ENCODE measurements at places on chromosomes 2 and 18.

DNA sequence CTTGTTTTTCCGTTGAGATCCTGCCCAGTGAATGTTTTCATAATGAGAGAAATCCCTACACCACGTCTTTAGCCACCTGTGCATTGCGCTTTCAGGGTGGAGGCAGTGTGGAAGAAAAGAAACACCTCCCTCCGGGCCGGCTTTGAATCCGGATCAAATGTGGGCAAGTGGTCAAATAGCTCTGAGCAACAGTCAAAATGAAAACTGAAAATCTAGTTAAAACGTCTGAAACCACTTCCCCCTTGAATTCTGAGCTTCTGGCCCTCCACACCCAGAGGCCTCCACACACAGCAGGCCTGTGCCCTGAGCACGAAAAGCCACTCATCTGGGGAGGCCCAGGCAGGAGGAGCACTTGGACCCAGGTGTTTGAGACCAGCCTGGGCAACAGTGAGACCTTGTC lies 263.6 kb upstream of the SALL3 start:
- DNase-seq = no peak

- DNase-seq = no peak
Measured at GRCh38 chr2:225640550-225640949, 241.0 kb downstream of the NYAP2 start.

- DNase-seq = no peak
Measured at GRCh38 chr2:152646264-152646663, 71.0 kb downstream of the PRPF40A start.

- no peak for DNase-seq
Measured at GRCh38 chr2:199903111-199903510, 8.0 kb upstream of the C2orf69 start.

DNA sequence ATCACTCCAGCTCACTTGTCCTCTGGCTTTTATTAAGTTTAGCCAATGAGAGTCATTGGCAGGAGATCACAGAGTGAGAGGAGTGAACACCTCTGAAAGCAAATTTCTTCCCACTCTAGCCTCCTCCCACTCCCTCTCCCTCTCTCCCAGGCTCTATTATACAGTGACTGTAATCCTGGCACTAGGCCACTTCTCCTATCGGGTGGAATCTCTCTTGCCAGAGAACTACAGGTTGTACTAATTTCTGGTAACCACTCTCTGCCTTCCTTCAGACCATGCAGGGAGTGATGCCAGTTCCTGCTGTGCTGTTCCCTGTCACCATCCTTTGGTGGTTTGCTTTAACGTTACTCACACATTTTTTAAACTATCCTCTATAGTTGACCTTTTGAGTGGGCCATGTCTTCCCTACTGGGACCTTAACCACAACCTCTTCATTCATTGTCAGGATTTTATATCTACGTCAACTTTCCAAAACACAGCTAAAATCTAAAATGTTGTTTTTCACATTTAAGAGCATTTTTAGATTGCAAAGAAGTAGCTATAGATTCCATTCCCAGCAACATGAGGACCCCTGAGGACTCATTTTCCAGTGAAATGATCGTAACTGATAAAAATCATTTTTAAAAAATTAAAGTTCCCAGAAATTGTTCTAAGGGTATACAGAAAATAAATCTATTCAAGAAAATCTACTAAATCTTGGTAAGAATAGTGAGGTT lies 217.1 kb downstream of the MREG start:
- DNase-seq = no peak

DNA sequence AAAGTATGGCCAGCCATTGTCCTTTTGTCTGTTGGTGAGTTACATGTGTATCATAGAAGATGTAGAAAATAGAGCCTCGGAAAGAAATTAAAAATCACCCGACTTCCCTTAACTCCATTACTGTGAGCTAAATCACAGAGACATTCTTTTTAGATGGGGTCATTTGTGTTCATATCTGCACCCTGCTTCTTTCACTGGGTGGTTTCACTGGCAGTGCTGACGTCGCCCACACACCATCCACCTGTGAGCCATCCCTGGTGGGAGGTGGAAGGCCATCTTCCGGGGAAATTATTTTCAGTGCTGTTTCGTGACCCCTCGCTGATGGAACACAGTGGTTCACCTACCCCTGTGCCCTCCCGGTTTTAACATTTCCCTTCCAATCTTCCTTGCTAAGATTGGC lies 21.2 kb downstream of the SH3BP4 start:
- DNase-seq = no peak

DNA sequence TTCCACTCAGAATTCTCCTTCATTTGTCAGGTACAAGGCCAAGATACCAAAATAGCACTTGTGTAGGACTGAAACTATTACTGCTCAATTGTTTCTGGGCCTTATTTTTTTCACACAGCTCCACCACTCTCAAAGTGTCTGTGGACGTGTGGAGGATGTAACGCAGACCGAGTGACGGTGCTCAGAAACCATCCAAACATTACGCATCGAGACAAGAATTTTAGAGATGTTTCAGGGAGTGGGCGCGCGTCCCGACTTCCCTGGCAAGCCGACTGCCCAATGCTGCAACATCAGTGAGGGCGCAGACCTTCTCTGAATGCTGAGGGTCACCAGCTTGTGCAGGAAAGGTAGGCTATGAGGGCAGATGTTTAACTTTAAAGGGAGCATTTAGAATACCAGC lies 108.4 kb downstream of the GATA6 start:
- no peak for DNase-seq

DNA sequence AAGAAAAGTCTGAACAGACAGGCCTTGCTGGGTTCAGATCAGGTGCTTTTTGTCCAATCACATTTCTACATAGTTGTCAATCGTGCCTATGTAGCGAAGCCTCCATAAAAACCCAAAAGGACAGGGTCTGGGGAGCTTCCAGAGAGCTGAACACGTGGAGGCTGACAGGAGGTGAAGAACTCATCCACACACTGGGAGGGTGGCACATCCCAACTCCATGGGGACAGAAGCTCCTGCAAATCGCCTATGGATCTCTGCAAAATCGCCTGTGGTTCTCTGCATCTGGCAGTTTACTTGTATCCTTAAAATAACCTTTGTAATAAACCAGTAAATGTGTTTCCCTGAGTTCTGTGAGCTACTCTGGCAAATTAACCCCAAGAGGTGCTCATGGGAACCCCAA lies 12.4 kb downstream of the ALPK2 start:
- no peak for DNase-seq

- no peak for DNase-seq
Measured at GRCh38 chr2:122795763-122796162, 1040.3 kb downstream of the TSN start.

- no peak for DNase-seq
Measured at GRCh38 chr2:85714841-85715240, 20.7 kb downstream of the GNLY start.

GRCh38 chr2:205169464-205169863 lies 512.8 kb upstream of the NRP2 start:
- no peak for DNase-seq

DNA sequence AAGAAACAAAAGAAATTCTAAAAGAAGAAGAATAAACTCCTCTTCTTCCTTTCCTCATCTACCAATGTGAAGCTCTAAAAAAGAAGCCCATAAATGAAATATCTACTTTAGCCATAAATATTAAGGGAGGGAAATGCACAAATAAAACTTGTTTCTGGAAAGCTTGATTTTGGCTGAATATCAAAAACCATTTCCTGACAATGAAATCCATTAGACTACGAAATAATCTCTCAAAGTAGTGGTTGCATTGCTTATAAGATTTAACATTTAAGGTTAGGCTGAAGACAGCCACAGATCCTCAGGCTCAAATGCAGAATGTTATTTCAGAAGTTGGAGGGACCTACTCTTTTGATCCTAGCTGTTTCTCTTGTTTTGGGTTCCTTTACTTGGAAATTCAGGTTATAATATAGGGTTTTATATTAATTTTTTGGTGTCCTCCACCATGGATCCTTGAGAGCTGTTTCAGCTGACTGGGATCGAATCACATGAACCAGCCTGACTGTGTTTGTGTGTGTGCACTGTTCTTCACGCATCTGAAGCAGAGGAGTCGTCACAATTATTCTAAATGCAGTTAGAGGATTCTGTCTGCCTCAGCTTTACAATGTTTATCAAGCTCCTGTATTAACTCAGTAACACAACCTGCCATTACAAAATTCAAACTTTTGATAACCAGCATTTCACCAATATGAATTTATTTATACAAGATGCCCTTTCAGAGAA lies 474.8 kb downstream of the ARHGAP15 start:
- DNase-seq = no peak

- no peak for DNase-seq
Measured at GRCh38 chr2:232265329-232265728, 113.2 kb upstream of the ALPP start.

- no peak for DNase-seq
Measured at GRCh38 chr2:181723731-181724130, 43.4 kb upstream of the NEUROD1 start.

GRCh38 chr2:203750346-203751068 lies 44.1 kb downstream of the CD28 start:
- DNase-seq = no peak

DNA sequence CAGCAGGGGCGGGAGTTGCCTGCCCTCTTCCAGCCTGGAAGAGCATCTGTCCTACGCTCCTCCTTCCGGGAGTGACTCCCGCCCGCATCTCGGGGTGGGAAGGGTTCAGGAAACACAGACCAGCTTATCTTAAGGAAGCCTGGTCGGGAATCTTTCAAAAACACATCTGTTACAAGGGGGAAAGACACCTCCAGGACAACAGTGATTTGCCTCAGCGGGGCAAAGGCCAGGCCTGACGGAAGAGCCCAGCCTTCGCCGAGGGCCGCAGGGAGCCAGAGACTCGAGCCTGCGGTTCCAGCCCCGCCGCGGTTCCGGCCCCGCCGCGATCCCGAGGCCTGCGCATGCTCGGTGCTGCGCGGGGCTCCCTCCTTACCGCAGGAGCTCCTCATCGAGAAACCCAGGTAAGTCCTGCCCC lies 38.1 kb upstream of the TGIF1 start:
- no peak for DNase-seq

DNA sequence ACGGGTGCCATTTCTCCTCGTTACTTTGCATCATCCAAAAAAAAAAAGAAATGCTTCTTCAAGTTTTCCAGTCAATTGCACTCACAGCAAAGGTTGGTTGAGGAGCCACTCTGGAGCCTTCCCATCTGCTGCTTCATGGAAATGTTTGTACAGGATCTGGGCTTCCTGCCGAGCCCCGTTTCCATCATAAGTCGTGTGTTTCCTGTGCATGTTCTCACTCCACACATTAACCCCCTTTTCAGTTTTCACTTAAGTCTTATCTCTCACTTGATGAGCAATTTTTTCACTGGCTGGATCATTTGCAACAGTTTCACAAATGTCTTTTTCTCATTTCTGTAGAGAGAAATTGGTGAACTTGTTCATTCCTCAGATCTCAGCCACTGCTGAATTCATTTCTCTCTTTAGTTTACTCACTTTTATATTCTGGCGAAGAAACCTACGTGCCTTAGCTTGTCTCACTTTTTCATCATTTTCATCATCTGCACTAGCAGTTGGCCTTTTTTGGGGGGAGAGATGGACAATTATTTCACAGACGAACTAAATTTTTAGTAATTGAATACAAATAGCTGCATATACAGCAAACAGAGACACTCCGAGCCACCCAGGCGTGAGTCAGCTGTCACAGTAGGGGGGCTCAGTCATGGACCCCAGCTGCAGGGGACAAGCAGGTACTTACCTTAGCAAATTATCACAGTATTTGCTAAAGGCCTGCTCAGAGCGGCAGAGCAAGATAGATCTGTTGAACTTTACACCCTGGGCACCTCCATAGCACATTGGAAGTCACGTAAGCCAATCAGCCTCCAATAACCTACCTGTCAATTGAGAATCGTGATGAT lies 750.8 kb upstream of the ID2 start:
- DNase-seq = no peak

GRCh38 chr2:67845621-67846369 lies 217.0 kb downstream of the C1D start:
- DNase-seq = no peak

DNA sequence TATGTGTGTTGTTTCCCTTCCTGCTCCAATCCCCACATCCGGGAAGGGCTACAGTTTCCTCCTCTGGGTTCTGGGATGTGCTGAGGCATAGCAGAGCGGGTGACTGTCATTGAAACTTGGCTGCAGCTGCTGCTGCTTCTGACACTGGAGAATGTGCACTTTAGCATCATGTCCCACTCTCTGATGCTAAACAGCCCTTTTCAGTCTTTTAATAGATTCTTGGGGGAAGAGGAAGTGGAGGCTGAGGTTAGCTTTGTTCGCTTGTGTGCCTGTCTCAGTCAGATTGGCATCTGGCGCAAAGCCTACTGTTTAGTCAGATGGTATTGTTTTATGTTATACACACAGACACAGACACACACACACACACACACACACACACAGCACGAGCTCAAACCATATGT lies 136.5 kb upstream of the RND3 start:
- DNase-seq = no peak
